Activated CD4-positive, alpha-beta T cell treated with anti-CD3 and anti-CD28 coated beads for 24 hours (primary cell): ENCODE measurements at places on chromosomes 5 and 9.

- DNase-seq, result no peak
These were observed 11.0 kb downstream of the PLIN2 start for GRCh38 chr9:19116107-19116790.

DNA sequence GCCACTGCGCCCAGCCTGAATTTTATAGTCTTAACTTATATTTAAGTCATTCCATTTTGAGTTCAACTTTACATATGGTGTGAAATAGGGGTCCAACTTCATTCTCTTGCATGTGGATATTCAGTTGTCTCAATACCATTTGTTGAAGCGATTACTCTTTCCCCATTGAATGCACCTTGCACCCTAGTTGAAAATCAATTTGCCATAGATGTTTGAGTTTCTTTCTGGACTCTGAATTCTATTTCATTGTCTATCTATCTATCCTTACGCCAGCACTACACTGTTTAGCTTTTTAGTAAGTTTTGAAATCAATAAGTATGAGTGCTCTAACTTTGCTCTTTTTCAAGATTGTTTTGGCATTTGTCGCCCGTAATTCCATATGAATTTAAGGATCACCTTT is 49.8 kb downstream of the TMOD1 start:
- no peak for DNase-seq

- peak; percentile 19 for DNase-seq
These were observed at the start of gene VAV2 for GRCh38 chr9:133991964-133992779. Gene VAV2, minus strand, starts transcription at chr9:133992324. Its CDS starts 46 bp downstream, at chr9:133992278.

GRCh38 chr5:172110260-172110815 is 77.7 kb downstream of the STK10 start:
- no peak for DNase-seq

- no peak for DNase-seq
These were observed 235.5 kb upstream of the WWC1 start for GRCh38 chr5:168055961-168056360.

GRCh38 chr9:129945314-129945713 is 97.7 kb downstream of the FNBP1 start:
- no peak for DNase-seq

DNA sequence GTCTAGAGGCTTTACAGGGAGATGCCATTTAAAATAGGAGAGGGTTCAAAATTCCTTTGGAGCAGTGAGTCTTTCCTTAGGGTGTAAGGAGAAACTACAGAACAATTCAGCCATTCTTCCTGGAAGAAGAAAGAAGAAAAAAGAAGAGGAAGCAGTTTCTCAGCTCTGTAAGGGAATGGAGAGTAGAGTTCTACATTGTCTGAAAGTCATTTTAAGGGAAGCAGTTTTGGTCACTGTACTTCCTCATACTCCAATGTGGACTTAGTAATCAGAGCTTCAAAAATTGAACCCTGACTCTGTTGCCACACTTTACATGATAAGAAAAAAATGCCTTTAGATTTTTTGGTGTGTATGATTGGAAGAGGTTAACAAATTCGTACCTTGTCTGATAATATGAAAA is 122.4 kb downstream of the LRRC70 start:
- DNase-seq, result no peak

- DNase-seq, result no peak
These were observed 36.6 kb upstream of the ANKH start for GRCh38 chr5:14908172-14908571.

- no peak for DNase-seq
These were observed 11.6 kb downstream of the ANKH start for GRCh38 chr5:14859980-14860379.

GRCh38 chr5:672329-673160 is 20.6 kb downstream of the TPPP start:
- DNase-seq, result no peak

- DNase-seq, result no peak
These were observed 31.7 kb downstream of the AP3S1 start for GRCh38 chr5:115873392-115873791.

DNA sequence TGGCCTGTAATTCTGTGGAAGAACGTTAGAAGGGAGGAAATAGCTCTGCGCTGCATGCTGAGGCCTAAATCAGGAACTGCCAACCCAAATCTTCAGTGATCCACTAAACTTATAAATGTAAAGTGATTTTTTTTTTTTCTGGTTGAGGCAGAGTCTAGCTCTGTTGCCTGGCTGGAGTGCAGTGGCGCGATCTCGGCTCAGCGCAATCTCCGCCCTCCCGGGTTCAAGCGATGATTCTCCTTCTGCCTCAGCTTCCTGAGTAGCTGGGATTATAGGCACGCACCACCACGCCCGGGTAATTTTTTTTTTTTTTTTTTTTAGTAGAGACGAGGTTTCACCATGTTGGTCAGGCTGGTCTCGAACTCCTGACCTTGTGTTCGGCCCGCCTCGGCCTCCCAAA is 717.4 kb upstream of the FAM174A start:
- no peak for DNase-seq
